ENCODE measurements at places on chromosomes 1 and 21.

DNA sequence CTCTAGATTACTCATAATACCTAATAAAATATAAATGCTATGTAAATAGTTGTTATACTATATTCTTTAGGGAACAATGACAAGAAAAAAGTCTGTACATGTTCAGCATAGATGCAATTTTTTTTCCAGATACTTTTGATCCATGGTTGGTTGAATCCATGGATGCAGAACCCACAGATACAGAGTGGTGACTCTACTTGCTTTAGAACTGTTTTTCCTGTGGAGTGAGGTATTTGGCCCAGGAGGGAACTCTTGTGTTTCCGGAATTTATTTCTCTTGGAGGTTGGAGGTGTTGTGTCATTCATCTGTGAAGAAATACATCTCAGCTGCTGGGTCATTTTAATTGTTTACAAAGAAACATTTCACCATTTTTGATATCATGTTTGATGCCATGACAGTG is 28.7 kb downstream of the TMEM200B start:
- DNase-seq, result no peak

DNA sequence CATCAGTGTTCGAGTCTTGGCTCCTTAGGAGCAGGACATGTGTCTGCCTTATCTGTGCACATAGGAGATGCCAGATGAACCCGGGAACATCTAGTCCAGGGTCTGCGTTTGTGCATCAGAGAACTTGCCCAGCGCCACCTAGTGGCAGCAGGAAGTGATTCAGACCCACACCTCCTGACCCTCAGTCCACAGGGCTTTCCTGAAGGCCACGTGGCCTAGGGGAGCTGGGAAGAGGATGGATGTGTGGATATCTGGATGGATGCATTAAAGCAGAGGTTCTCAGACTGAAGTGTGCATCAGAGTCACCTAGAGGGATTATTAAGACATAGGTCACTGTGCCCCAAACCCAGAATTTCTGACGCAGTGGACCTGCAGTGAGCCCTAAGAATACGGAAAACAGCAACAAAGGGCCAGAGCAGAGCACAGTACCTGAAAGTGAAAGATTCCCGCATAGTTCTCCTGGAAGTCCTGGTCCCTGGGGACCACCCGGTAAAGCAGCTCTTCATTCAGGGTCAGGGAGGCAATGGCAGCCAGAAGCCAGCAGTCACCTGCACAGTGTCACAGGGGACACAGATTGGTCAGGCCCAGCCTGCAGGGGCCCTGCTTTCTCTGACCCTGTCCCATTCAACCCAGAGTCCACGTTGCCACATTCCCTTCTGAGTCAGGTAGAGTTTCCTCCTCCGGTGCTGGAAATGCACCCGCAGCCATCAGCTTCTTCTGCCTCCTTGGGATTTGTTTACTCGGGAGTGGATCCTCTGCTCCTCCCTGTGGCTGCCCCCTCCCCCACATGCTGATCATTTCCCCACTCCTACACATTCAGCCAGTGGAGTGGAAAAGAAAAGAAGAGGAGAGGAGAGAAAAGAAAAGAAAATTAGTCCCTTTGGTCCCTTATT is 37.0 kb downstream of the CAPN8 start:
- DNase-seq, result peak; percentile 41

DNA sequence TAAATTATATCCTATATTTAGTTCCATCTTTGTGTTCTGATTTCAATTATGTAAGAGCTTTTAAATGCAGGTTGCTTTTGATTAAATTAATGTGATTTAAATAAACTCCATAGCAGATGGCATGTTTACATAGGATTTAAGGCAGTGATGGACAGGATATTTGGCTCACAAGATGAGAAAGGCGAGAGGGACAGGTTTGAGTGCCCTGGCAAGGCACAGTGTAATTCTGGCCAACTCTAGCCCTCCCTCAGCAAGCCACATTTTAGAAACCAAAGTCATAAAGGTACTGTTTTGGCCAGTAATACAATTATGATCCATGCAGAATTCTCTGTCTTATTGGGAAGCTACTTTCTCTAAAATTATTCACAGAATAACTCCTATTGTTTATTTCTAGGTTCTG is 50.6 kb upstream of the C1orf146 start:
- DNase-seq, result no peak

GRCh38 chr1:86852289-86852688 is 61.6 kb downstream of the SELENOF start:
- no peak for DNase-seq

GRCh38 chr1:29861922-29862321 is 625.6 kb downstream of the PTPRU start:
- no peak for DNase-seq

DNA sequence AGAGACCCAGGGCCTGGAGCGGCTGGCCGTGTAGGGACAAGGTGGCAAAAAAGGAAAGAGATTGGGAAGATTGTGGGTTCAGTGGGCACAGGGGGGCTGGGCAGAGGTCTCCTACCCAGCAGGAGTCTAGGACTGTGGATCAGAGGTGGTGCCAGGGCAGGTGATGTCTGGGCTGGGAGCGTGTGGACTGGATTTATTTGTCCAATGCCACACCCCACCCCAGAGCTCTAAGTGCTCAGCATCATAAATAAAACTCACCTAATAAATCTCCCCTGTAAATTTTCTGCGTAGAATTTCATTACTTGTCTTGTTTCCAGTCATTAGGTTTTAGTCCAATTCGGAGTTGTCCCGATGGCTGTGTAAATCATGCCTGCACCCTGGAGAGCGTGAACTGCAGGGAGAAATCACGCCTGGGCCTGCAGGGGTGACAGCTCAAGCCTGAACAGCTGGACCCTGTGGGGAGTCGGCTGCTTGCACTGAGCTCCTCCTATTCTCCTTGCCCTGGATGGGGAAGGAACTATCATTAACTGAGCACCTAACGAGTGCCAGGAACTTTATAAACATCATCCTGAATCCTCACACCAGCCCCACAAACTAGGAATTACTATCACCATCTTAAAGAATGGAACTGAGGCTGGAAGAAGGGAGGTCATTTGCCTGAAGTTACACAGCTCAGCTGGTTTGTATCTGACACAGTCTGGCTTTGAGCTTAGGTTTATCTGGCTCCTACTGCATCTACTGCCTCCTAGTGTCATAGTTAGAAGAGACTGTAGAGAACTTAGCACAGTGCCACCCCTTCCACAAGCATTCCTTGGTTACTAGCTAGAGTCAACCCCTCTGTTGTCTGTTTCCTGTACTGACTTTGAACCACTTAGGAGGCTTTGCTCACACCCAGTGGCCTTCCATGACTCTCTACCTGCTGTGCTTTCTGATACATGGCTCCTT is 25.0 kb upstream of the POU3F1 start:
- no peak for DNase-seq
